Suprapubic skin (tissue), 4 donors: ENCODE measurements at places on chromosomes 4 and X. TPM values are rescaled to one million over a fixed set of nuclear protein-coding genes. Genes with fewer than 3 reads are reported as not detected.

GRCh38 chr4:149403081-149403480 is 412.6 kb downstream of the IQCM start:
- no peak for DNase-seq

The TMEM271 gene
- total RNA-seq = 3.6 TPM

DNA sequence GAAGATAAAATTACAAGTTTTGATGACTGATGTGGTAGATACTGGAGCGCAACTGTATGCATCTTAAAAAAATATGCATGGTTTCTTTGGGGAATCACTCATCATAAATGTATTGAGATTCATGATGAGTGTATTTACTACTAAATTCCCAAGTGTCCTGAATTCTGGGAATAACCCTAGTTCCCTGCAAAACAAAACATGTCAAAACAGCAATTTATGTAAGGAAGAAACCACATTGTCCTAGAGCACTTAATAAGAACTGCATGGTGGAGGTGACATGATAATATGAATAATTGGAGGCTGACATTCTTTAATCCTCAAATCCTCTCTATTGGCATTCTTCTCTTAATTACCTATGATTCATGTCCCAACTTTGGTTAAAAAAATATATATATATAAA is 1804.7 kb downstream of the STIM2 start:
- DNase-seq = no peak

DNA sequence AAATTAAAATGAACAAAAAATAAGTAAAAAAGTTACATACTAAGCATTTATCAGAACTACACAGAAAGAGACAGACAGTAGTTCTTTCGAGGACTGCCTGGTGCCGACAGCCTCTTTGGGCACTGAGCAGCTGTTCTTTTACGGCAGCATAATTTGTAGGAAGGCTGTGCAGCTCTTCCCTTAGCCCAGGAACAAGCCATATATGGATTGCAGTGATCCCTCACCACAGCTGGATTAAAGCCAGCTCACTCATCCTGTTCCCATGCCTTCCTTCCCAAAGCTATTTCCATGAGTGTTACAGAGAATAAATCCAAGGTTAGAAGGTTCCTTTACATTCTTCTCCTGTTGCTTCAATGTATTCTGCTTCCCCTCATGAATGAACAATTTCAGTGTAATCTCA is 71.7 kb downstream of the DDX60L start:
- DNase-seq = no peak

GRCh38 chr4:41545238-41545637 is 7.3 kb downstream of the LIMCH1 start:
- no peak for DNase-seq

The UGT2B17 gene
- total RNA-seq = not detected

GRCh38 chr4:83677656-83678055 is 141.7 kb downstream of the GPAT3 start:
- no peak for DNase-seq

GRCh38 chr4:124018383-124019317 is 622.1 kb downstream of the SPRY1 start:
- peak; percentile 79 for DNase-seq

DNA sequence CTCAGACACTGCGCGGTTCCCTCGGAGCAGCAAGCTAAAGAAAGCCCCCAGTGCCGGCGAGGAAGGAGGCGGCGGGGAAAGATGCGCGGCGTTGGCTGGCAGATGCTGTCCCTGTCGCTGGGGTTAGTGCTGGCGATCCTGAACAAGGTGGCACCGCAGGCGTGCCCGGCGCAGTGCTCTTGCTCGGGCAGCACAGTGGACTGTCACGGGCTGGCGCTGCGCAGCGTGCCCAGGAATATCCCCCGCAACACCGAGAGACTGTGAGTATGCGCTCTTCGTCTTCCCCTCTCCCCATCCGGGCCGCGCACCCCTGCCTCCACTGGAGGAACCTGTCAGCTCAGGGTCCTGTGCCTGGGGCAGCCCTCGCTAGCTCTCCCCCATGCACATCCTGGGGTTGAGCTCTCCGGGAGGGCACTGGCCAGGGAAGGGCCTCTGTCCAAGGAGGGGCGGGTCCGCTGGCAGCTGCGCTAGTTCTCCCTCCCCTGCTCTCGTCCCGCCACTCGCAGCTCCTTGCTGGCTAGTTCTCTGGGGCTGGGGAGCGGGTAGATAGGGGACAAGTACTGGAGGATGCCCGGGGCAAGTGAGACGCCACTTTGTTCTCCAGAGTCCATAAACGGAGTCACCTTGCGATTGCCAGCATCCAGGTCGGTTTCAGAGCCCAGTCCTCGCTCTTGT is 2.2 kb downstream of the SLIT2 start:
- DNase-seq = peak; percentile 79

The TRPC5OS gene
- not detected for total RNA-seq

The PRR27 gene
- not detected for total RNA-seq

DNA sequence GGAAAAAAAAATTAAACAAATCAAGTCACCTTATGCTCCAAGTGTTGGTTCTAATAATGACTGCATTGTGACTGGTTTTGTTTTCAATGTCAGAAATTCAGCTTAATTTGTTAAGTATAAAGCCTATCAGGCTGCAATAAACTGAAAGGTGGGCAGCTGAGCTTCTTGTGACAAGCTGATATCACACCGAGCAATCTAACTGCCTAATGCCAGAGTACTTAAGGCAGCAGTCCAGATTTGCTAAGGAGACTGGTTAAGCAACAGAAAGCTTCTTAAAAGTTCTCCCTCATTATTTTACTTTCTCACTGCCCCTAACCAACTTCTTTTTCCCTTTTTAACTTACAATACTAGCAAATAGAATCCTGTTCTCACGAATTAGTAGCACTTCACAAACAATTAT is 201.0 kb downstream of the MAB21L2 start:
- DNase-seq = no peak

DNA sequence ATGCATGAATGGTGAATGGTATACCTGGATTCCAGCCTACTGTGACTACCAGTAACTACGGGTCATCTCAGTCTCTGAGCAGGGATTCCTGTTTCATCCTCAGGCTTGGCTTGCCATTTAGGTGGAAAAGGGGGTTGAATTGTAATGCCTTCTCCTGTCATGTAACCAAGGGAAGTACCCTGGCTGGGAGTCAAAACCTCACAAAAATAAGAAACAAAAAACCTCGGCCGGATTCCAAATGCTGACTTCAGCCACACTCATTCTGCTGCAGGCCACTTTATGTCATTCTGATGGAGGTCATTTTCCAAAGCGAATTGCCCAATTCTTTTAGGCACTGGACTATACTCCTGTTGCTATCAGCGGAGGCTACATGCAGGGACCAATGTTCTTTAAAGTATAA is 324.7 kb downstream of the LDB2 start:
- DNase-seq = no peak

DNA sequence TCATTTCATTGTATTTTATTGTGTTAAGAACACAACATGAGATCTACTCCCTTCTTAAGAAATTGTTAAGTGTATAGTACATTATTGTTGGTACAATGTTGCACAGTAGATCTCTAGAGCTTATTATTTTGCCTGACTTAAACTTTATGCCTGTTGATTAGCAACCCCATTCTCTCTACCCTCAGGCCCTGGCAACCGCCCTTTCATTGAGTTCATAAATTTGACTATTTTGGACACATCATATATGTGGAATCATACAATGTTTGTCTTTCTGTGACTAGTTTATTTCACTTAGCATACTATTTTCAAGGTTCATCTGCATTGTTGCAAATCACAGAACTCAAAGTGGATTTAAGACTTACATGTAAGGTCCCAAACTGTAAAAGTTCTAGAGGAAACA is 222.1 kb downstream of the IL15 start:
- DNase-seq = no peak

The XKRX gene
- total RNA-seq = 42.5 TPM

GRCh38 chr4:87007528-87008446 is 73.0 kb downstream of the AFF1 start:
- DNase-seq = peak; percentile 80
